ENCODE measurements at places on chromosomes 5 and 9.

- no peak for DNase-seq
Observed at GRCh38 chr5:102561894-102562760, 63.3 kb upstream of the SLCO6A1 start.

- no peak for DNase-seq
Observed at GRCh38 chr9:123400926-123401503, 45.0 kb downstream of the CRB2 start.

GRCh38 chr5:174115226-174115625, 69.7 kb downstream of the NSG2 start:
- no peak for DNase-seq

DNA sequence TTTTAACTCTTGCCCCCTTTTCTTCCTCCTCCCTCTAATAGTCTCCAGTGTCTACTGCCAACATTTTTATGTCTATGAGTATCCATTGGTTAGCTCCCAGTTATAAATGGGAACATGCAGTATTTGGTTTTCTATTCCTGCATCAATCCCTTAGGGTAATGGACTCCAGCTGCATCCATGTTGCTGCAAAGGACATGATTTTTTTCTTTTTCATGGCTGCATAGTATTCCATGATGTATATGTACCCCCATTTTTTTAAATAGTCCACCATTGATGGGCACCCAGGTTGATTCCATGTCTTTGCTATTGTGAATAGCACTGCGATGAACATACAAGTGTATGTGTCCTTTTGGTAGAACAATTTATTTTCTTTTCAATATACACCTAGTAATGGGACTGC, 993.7 kb downstream of the EFNA5 start:
- DNase-seq, result no peak

- no peak for DNase-seq
Observed at GRCh38 chr5:8814105-8814504, 731.8 kb downstream of the SEMA5A start.

DNA sequence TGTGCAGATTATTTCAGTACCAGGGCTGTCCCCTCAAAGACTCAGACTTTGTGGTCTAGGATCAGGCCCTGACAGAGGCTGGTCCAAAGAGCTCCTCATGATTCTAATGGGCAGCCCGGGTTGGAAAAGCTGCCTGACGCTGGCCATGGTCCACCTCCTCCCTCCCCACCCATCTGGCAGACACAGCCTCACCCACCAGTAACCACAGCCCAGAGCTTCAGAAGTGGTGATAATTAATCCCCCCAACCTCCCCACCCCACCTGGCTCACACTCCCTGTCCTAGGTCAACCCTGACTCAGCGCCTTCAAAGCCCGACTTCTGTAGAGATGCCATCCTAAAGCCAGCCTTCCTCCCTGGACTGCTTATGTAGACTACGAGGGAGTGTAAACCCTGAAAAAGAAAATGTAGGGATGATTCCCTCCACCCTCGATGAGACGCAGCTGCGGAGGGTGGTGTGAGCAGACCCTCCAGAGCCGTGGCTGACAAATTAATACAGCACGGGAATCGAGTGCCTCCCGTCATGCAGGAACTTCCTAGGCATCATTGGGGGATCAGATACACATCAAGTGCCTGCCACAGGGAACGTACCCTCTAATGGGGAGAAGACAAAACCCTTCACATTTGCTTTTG, 7.0 kb downstream of the UBE2QL1 start:
- no peak for DNase-seq

DNA sequence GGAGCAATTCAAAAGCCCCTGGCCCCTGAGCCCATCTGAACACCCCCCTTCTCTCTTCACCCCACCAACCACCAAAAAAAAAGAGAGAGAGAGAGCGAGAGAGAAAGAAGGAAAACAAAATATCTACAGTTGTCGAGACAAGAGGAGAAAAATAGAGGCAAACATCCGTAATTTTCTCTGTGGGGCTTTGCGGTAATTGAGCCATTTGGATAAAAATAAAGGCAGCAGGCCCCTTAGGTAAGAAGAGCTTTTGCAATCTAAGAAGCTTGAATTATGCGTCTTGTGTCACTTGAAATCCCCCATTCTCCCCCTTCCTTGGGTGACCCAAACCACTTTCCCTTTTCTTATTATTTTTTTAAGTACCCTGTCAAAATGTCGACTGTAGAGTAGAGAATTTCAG, 35.5 kb upstream of the FUBP3 start:
- no peak for DNase-seq

- no peak for DNase-seq
Observed at GRCh38 chr5:136020001-136020382, 8.8 kb upstream of the TGFBI start.

DNA sequence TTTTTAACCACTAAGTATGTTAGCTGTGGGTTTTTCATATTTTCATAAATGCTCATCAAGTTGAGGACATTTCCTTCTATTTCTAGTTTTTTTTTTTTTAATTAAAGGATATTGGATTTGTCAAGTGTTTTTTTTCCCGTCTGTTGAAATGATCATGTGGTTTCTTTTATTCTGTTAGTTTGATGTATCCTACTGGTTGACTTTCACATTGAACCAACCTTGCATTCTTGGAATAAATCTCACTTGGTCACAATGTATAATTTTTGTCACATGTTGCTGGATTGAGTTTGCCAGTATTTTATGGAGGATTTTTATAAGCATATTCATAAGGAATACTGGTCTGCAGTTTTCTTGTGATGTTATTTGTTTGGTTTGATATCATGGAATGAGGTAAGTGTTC, 12.4 kb downstream of the FAM200C start:
- DNase-seq, result no peak

DNA sequence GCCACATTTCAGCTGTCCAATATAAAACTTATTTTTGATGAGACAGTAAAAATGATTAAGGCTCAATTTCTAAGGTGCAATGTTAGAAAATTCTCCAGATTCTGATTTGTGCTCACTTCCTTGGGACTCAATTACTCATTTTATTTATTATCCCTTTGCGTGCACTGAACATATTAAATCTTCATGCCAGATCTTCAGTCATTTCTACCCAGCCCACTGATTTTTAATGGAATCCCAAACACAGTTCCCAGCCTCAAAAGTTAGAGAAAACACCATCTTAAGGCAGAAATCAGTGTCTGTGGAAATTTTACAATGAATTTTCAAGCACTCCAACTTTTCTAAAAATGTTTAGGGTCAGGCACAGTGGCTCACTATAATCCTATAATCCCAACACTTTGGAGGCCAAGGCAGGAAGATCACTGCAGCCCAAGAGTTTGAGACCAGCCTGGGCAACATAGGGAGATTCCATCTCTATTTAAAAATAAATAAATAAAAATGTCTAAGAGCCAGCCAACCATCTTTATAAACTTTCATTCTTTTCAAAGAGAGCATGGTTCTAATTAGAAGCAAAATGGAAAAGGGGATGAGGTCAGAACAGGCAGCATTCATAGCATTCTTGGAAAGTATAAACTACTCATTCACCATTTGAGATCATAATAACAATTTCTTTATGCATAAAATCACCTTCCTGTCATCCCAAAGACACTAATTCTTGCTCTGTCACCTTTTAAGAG, 53.7 kb downstream of the TLE1 start:
- DNase-seq, result no peak

DNA sequence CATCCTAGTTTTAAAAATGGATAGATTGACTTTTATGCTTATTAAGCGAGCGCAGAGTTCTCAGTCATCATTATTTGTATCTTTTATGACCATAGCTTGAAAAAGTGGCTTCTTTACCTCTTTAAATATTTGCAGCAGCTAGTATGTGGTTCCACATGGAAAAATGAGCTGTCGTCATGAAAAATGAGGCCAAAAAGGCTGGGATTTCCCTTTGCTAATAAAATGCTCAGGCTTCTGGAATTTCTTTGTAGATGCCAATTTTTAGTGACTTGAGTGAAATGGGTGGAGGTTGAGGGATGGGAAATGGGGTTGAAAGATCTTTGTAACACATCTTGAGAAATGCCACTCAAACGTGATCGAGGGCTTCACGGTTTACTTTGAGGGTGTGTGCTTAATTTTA, 35.2 kb downstream of the RAI14 start:
- no peak for DNase-seq

- no peak for DNase-seq
Observed at GRCh38 chr5:136730426-136730825, 365.1 kb upstream of the TRPC7 start.

DNA sequence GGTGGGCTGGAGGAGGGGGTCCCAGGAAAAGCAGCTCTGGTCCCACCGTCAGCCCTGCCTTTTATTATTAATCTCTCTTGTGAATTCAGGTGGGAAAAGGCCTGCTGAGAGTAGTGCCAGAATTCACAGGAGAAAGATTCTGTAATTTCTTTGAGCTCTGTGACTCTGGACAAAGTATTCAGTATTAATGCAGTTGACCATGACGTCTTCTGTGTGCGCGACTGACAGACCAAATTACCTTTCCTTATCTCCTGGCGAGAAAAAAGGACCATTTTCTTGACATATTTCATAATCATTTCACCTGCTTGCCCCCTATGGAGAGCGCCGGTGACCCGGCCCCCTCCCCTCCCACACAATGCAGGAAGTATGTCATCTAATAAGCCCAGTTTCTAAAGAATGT, 26.8 kb upstream of the GRHPR start:
- DNase-seq, result no peak

- DNase-seq, result no peak
Observed at GRCh38 chr5:81638471-81638870, 112.4 kb downstream of the SSBP2 start.

DNA sequence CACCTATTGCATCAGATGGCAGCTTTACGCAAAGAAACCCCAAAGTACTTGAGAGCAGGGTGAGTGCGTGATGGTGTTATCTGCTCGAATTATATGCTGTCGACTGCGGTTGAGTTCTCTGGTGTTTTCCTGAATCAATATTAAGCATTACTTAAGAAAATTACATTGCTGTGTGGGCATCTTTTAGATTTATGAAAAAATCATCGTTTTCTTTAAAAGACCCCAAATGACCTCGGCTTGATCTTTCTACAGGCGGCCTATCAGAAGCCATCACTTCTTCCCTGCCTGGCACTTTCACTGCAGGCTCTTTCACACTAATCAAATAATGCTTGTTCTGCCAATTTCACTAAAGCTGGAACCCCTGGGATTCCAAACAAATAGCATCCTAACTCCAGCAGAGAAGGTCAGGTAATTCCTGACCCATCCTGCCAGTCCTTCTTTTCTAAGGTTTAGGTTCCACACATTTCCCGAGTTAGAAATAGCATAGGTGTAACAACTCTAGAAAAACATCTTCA, 1.7 kb downstream of the UBE2QL1 start:
- DNase-seq, result no peak

DNA sequence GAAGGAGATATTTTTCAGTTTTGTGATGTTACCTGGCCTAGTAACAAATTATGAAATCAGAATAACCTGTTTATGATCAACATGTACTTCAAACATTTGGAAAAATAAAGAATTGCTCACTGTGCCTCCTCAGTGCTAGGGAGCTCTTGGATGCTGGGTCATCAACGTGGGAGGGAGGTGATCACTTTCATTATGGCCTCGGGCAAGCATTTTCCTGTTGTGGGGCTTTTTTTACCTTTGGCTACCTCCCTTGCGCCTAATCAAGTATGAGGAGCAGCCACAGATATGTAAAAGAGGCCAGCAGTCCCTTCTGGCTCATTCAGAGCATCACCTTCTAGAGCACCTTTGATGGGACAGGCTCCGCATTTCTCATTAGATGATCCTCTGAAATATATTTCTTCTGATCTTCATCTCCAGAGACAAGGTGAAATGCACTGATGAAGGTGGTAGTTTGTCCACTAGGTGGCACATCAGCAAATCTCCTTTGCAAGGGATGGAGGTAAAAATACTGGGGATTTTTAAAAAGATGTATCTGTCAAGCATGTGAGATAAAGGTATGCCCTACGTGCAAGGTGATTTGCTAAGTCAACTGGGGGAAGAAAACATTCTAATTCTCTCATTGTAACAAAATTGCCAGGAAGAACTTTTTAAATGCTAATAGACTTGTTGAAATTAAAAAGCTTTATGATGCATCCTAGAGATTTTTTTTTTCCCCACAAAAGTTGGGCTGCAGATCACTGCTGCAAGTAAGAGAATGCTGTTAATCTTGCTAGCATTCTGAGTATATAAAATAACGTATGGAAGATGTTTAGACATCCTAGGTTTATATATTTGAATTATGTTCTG, 218.2 kb downstream of the MAST4 start:
- no peak for DNase-seq
